ENCODE measurements at places on chromosomes 2 and 18. TPM values are rescaled to one million over a fixed set of nuclear protein-coding genes. Genes with fewer than 3 reads are reported as not detected.

TRABD2A gene
- 0.33 TPM for total RNA-seq

NPPC gene
- total RNA-seq = not detected

GALR1 gene
- total RNA-seq = not detected

SERPINB8 gene
- total RNA-seq = 0.09 TPM

DNA sequence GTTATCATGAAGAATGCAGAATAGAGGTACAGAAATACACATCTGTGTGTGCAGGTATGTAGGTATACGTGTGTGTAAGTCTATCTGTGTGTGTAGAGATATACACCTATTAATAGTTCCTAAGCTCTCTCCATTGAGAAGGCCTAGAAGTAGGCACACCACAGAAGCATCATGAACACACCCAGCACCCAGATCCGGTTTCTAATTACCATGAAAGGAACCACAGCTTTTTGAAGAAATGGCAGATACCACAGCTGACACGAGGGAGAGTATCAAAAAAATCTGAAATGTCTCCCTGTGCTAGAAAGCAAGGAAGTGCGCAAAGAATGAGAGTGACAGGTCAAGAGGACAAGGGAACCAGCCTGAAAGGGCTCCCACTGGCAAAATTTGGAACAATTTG is 27.7 kb upstream of the AP1S3 start:
- DNase-seq = no peak

DNA sequence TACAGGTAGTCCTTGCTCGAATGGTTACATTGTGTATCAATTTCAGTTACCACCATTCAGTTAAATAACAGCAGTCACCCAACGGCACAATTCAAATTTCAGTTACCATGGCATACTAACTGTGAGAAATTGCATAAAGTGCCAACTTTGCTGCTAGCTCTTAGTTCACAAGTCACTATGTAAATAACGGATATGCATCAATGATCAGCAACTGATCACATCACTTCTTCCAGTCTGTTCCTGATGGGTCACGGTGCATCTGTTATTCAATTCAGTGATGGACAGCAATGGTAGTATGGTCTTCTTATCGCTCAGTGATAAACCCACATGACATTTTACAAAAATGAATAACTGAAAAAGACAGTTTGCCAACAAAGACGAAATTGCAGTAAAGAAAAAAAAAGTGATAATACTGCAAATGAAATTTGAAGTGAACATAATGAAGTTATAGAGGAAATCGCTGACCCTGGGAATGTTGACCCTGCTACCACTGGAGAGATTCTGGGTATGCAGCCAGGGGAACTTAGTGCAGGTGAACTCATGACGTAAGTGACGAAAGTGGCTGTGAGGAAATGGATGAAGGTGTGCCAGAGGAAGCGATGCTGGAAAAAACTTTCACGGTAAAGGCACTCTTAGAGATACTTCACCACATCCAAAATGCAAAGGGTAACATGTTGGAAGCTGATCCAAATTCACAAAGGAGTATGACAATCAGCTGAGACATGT is 25.9 kb upstream of the RAPGEF4 start:
- no peak for DNase-seq

DNA sequence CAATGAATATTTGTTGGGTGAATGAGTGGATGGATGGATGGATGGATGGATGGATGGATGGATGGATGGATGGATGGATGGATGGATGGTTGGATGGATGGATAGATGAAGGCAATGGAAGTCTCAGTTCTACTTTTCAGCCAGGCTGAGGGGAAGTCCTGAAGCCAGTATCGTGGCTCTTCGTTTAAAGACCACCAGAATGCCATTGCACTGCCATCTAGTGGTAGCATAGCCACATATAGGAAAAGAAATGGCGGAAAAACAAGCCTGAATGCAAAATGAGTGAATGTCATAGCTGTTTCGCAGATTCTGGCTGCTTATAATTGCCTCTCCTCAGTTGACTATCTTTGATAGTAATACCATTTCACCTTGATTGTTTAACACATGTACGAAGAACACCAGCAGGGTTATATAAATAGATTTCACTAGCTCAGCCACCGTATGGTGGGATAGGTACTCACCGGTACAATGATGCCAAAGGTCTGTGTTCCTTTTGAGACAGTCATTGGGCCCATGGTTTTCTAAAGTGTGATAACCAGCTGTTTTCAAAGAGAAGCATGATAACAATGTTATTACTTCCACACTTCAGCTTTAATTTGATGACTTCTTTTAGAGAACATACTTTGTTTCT is 62.3 kb upstream of the GREB1L start:
- peak; percentile 51 for DNase-seq

GRCh38 chr2:147420517-147420916 is 424.3 kb upstream of the ACVR2A start:
- DNase-seq = no peak

DNA sequence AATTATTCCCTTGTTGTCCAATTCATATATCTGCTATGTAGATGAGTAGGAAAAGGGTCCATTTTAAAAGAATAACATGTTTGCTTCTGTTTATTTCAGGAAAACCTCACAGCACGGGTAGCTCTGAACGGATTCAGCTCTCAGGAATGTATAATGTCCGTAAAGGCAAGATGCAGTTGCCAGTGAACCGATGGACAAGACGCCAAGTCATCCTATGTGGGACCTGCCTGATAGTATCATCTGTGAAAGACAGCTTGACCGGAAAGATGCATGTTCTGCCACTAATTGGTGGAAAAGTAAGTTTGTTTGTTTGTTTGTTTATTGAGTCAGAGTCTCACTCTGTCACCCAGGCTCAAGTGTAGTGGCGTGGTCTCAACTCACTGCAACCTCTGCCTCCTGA is 114.6 kb downstream of the PHLPP1 start:
- DNase-seq = peak; percentile 18

DNA sequence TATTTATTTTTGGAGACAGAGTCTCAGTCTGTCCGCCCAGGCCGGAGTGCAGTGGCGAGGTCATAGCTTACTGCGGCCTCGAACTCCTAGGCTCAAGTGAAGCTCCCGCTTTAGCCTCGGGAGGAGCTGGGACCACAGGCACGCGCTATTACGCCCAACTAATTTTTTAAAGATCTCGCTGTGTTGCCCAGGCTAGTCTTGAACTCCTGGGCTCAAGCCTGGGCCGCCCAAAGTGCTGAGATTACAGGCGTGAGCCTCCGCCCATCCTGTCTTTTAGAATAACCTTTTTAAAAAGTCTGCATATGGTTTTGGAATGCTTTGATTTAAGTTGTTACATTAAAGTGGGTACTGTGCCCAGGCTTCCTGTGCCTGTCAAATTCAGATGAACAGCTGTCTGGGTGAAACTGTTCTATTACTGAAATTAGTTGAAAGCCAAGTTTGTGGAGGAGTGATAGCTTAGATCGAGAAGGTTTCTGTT is 944 bp downstream of the RAB3GAP1 start:
- DNase-seq = peak; percentile 24

DNA sequence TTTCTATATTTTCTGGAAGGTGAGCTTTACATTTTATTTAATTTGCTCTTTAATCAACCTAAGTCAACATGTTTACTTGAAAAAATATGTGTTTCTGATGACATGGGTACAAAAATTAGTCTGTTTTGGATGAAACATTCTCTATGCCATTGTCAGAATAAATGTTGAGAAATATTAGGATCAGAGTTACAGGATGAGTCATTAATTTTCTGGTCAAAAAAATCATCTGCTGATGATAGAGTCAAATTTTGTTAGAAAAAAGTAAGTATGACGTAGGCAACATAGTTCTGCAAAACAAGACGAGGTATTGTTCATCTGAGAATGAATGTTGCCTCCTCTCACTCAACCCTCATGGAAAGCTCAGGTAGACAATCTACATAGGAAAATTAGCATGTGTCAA is 107.6 kb upstream of the CAVIN2 start:
- no peak for DNase-seq

All from K562 (cell line).